ENCODE measurements at places on chromosomes 3 and 15.

DNA sequence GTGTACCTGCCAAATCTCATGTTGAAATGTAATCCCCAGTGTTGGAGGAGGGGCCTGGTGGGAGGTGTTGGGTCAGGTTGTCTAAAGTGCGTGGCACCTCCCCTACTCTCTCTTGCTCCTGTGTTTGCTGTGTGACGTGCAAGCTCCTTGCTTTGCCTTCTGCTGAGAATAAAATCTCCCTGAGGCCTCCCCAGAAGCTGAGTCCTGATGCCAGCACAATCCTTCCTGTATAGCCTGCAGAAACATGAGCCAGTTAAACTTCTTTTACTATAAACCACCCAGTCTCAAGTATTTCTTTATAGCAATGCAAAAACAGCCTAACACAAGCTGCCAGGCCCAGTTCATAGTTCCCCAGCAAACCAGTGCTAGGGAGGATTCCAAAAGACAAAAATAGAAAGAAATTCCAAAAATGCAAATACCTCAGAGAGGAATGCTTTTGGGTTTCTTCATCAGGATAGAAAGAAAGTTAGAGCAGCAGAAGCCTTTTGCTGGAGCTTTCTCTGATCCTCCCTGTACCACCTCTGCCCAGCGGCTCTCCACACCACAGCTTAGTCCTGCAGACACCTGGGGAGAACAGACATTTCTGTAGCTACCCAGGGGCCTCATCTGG lies 25.9 kb upstream of the CDV3 start:
- no peaks in the 10 kb centered on the region for H3K36me3 ChIP-seq
- peaks cover 21% of the 10 kb centered on the region for H3K4me1 ChIP-seq
- peak; percentile 90 for DNase-seq
- no peaks in the 10 kb centered on the region for H3K27me3 ChIP-seq
- H3K27ac ChIP-seq, result peak overlapping the region; percentile 60

- no peak overlapping the region for H3K4me3 ChIP-seq
- H3K4me1 ChIP-seq, result peaks cover 2% of the 10 kb centered on the region
- H3K27me3 ChIP-seq, result no peaks in the 10 kb centered on the region
- no peak overlapping the region for H3K27ac ChIP-seq
- no peaks in the 10 kb centered on the region for H3K36me3 ChIP-seq
These were observed 57.9 kb downstream of the TRAK1 start for GRCh38 chr3:42148982-42149432.

DNA sequence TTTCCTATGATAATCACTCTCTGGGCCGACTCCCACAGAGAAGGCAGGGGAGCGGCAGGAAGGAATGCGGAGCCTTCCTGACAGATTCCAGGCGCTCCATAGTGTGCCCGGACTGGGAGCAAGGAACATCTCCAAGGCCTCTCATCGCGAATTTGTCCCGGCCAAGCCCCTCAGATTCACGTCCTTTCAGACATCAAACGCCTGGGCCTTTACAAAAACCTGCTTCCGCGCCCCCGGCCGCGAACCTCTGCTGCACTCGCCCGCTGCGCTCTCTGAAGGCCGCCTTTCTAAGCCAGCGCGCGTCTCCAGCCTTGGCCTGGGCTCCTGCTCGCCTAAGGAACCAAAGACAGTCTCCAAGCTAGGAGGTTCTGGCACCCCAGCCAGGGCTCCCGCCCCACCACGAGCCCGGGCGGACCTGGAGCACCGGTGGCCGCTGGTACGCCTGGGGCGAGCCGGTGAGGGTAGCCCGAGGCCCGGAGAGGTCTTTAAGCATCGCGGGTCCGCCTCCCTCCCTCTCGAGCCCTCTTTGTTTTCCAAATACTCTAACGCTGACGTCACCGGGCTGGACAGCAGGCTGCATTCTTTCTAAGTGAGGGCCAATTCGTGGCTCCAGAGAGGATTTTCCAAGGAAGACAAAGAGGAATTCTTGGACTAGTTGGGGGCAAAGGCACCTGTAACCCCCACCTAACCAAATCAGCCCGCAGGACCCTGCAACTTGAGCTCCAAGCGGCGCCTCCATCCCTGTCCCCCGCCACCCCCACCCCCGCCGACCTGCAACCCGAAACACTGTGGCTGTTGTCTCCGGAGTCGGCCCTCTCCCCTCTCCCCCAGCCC lies 759 bp downstream of the AMOTL2 start:
- H3K27ac ChIP-seq, result peak overlapping the region; percentile 99
- peak; percentile 97 for DNase-seq
- H3K4me1 ChIP-seq, result peaks cover 48% of the 10 kb centered on the region
- H3K4me3 ChIP-seq, result peak overlapping the region; percentile 98

GRCh38 chr3:40179016-40179415 lies 130.5 kb upstream of the EIF1B start:
- H3K27ac ChIP-seq, result no peak overlapping the region
- H3K36me3 ChIP-seq, result no peaks in the 10 kb centered on the region
- no peaks in the 10 kb centered on the region for H3K27me3 ChIP-seq
- H3K4me3 ChIP-seq, result no peak overlapping the region
- DNase-seq, result no peak
- H3K4me1 ChIP-seq, result no peaks in the 10 kb centered on the region

- no peak overlapping the region for H3K4me3 ChIP-seq
- H3K27ac ChIP-seq, result no peak overlapping the region
- no peak for DNase-seq
- H3K4me1 ChIP-seq, result no peaks in the 10 kb centered on the region
These were observed 16.9 kb upstream of the FILIP1L start for GRCh38 chr3:100131241-100131640.

DNA sequence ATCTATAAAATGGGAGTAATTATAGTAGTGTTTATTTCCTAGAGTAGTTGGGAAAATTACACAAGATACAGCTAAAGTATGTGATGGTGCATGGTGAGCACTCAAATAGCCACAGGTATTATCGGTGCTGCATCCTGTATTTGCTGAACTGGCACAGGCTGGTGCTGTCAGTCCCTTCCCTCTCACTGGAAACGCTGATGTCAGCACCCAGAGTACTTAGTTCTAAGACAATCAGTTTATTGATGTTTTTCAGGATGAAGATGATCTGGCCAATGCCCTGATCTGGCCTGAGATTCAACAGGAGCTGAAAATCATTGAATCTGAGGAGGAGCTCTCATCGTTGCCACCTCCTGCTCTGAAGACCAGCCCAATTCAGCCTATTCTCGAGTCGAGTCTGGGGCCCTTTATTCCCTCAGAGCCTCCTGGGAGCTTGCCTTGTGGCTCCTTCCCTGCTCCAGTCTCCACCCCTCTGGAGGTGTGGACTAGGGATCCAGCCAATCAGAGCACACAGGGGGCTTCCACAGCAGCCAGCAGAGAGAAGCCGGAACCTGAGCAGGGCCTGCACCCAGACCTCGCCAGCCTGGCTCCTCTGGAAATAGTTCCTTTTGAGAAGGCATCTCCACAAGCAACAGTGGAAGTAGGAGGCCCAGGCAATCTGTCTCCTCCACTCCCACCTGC lies 49.7 kb downstream of the TMEM39A start:
- DNase-seq, result no peak
- no peak overlapping the region for H3K4me3 ChIP-seq
- H3K27me3 ChIP-seq, result no peaks in the 10 kb centered on the region
- H3K27ac ChIP-seq, result no peak overlapping the region

DNA sequence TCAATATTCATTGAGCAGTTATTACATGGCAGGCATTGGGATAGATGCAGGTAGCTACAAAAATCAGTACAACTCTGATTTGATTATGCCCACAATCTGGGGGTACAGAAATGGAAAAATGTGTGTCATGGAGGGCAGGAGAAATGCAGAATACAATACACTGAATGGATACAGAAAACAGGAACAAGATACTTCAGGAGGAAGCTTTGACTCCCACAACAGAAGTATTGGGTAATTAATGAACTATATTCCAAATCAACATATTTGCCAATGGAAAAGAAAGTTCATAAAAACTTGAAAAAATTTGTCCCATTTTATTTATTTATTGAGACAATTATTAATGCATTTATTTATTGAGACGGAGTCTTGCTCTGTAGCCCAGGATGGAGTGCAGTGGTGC lies 207.0 kb downstream of the SUCLG2 start:
- H3K27ac ChIP-seq, result no peak overlapping the region
- no peak overlapping the region for H3K4me3 ChIP-seq
- no peak for DNase-seq
- no peaks in the 10 kb centered on the region for H3K27me3 ChIP-seq

DNA sequence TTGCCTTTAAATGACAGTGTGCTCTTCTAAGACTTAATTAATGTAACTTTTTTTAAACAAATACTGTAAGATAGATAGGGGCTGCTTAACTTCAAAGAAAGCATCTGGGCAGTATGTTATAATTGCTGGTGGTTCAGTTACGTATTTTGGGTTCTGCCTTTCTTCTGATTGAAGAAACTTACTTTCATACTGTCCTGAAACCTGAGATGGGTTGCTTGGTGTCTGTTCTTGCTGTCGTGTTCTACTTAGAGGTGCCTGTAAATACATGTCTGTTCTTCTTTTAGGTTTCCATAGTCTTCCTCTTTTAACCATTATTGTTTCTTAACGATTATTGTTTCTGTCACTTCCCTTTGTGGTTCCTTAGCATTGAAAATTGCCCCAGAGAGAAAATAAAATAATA lies 297.7 kb upstream of the CHRM5 start:
- H3K27ac ChIP-seq, result no peak overlapping the region
- DNase-seq, result no peak
- no peaks in the 10 kb centered on the region for H3K36me3 ChIP-seq
- no peaks in the 10 kb centered on the region for H3K4me1 ChIP-seq

DNA sequence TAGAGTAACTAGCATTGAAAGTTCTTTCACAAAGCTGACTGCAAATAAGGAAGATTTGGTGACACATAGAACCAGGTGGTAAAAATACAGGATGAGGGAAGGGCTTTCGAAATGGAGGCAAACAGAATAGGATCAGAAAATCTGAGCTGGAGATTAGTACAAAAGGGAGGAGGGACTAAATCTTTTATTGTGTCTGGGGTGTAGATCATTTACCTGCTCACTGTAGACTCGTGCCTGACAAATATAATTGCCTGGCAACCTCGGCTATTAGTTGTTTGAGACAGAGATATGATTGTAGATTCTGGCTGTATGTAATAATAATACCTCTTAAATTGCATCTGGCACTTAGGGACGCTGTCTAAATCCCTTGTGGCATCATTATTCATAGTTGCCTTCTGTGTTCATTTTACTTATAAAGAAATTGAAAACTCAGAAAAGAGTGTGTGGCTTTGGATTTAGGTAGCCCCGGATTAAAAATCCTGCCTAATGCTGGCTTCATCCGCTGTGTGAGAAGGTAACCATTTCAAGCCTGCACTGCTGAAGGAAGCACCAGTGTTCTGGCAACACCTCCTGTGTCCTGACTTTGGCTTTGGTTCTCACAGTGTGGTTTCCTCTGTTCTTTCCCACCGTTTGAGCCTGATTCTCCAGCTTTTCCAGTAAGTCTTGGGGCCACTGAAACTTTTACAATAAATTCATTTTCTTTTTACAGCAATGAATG lies 25.0 kb upstream of the GPR160 start:
- H3K27ac ChIP-seq, result no peak overlapping the region
- H3K4me1 ChIP-seq, result no peaks in the 10 kb centered on the region
- no peaks in the 10 kb centered on the region for H3K36me3 ChIP-seq
- no peak for DNase-seq
- peaks cover 6% of the 10 kb centered on the region for H3K27me3 ChIP-seq

DNA sequence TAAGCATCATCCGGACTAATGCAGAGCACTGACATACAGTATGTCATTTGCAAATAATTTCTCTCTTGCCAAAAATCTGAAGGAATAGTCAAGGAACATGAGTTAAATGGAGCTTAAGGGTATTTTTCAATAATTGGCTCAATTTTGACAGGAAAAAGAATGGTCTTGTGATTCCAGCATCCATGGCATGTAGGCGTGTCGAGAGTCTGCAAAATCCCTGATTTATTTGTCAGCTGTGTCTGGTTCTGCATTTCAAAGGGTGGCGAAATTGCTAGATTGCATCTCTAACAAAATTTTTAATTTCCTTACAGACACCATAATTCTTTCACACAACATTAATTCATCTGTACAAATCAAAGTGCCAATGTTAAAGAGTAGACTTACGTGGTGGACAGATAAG lies 65.4 kb upstream of the TBC1D23 start:
- H3K27ac ChIP-seq, result no peak overlapping the region
- no peaks in the 10 kb centered on the region for H3K36me3 ChIP-seq
- no peaks in the 10 kb centered on the region for H3K4me1 ChIP-seq
- no peaks in the 10 kb centered on the region for H3K27me3 ChIP-seq
- H3K4me3 ChIP-seq, result no peak overlapping the region
- no peak for DNase-seq

DNA sequence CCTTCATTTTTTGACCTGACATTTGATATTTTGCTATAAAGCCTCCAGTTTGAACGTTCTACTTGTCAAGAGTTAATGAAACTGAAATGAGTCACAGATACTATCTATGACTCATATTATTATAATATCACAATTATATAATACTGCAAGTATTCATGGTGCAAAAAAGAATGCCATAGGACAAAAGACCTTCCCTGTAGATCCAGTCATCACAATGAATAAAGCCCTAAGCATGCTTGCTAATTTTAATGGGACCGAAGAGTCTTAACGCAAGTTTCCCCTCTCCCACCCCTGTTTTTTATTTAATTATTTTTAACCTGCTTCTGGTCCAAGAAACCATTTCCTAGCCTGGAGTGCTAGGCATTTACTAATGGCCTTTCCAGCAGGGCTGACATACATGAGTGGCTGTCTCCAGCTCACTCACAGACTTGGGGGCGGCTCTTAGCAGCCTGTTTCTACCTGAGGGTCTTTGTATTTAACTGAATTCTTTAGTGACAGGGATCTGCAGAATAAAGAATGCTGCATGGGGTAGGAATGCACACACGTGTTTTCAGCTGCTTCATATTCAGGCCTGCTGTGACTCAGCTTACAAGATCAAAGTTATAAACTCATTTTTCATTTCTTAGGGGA lies 61.2 kb downstream of the THBS1 start:
- H3K4me1 ChIP-seq, result peaks cover 15% of the 10 kb centered on the region
- no peaks in the 10 kb centered on the region for H3K27me3 ChIP-seq
- DNase-seq, result peak; percentile 66
- H3K27ac ChIP-seq, result peak overlapping the region; percentile 53

- H3K4me1 ChIP-seq, result peaks cover 10% of the 10 kb centered on the region
- H3K36me3 ChIP-seq, result no peaks in the 10 kb centered on the region
- H3K4me3 ChIP-seq, result no peak within 1 kb of the TSS
- H3K27ac ChIP-seq, result no peak within 1 kb of the TSS
- H3K27me3 ChIP-seq, result peaks cover 34% of the 10 kb centered on the region
These were observed at the start of gene DNASE1L3 for GRCh38 chr3:58210761-58211460. Gene DNASE1L3 (minus strand): TSS chr3:58210972. CDS start chr3:58210906, 66 bp downstream.

- no peaks in the 10 kb centered on the region for H3K27me3 ChIP-seq
- no peak overlapping the region for H3K4me3 ChIP-seq
- H3K4me1 ChIP-seq, result peaks cover 18% of the 10 kb centered on the region
- no peaks in the 10 kb centered on the region for H3K36me3 ChIP-seq
- H3K27ac ChIP-seq, result no peak overlapping the region
These were observed 2.6 kb downstream of the CLDN1 start for GRCh38 chr3:190319660-190320059.
